ENCODE measurements at places on chromosomes 2 and 18. TPM values are rescaled to one million over a fixed set of nuclear protein-coding genes. Genes with fewer than 3 reads are reported as not detected.

Gene NEDD4L
- total RNA-seq, result 3.4 TPM

Gene TEX44
- total RNA-seq, result not detected

Gene CAVIN2
- total RNA-seq, result not detected

Gene REG3G
- not detected for total RNA-seq

Gene ANKRD62
- not detected for total RNA-seq

Gene ACKR3
- 3.6 TPM for total RNA-seq

Gene IL37
- not detected for total RNA-seq

Gene UPP2
- not detected for total RNA-seq

Gene TFCP2L1
- total RNA-seq, result 0.16 TPM

Gene MC2R
- not detected for total RNA-seq

Gene MOGAT1
- total RNA-seq, result not detected

Gene WDFY1
- total RNA-seq, result 41.5 TPM

Gene TTLL4
- total RNA-seq, result 25.8 TPM

Gene DSC1
- total RNA-seq, result 0.16 TPM

Gene HNRNPLL
- total RNA-seq, result 46.6 TPM

Gene WNT10A
- not detected for total RNA-seq

Gene POTEC
- total RNA-seq, result not detected

Gene RAB27B
- 1.7 TPM for total RNA-seq

Gene HRH4
- total RNA-seq, result not detected

Gene TPO
- total RNA-seq, result not detected

Gene LIMS2
- 38.3 TPM for total RNA-seq

Gene IL36G
- not detected for total RNA-seq
